ENCODE measurements at places on chromosomes 3 and 15.

DNA sequence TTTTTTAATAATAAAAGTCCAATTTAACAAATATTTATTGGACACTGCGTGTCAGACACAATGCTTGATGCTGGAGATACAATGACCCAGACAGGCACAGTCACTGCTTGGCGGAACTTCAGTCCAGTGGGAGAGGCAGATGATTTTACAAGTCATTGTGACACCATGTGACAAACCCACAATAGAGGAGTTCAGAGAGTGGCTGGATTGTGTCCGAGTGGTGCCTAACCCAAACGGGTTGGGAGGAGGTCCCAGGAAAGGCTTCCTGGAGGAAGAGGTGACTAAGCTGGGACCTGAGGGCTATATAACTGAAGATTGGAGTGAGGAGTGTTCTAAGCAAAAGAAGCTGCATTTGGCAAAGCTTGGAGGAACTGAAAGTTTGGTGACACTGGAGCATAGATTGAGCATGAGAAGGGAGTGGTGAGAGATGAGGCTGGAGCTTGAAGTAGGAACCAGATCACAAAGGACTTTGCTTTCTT, 41.4 kb downstream of the CRTC3 start:
- DNase-seq = no peak

DNA sequence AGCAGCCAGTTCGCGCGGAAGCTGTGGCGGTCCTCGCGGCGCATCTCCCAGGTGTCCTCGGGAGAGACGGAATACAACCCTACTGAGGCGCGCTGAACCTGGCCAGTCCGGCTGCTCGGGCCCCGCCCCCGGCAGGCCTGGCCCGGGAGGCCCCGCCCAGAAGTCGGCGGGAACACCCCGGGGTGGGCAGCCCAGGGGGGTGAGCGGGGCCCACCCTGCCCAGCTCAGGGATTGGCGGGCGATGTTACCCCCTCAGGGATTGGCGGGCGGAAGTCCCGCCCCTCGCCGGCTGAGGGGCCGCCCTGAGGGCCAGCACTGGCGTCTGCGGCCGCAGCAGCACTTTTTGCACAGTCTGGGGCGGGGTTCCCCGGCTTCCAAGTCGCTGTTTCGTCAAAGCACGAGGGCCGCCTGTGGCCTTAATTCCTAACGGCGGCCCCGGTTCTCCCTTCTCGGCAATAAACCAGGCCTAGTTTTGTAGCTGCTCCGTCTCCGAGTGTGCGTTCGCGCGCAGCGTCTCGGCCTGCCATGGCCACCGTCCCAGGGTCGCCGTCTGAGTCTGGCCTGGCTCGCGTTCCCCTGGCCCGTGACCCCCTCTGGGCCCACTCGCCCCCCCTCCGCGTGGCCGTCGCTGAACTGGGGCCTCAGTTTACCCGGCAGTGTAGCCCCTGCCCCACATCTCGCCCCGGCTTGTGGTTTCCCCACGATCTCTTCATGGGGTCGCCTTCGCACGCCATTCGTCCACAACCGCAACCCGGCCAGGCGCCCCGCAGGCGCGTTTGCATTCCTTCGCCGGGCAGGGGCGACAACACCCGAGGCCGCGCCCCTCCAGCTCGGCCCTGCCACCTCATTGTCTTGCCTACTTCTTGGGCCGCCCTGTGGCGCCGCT, 30.0 kb downstream of the NBEAL2 start:
- DNase-seq = peak; percentile 92

- DNase-seq = no peak
Observed at GRCh38 chr15:60511351-60512031, 32.5 kb upstream of the ICE2 start.

GRCh38 chr3:138347960-138348753, at the start of gene MRAS:
TSS of gene MRAS (plus strand) at chr3:138348579. CDS start at chr3:138372884, 24,305 bp downstream.
- DNase-seq = peak; percentile 80

DNA sequence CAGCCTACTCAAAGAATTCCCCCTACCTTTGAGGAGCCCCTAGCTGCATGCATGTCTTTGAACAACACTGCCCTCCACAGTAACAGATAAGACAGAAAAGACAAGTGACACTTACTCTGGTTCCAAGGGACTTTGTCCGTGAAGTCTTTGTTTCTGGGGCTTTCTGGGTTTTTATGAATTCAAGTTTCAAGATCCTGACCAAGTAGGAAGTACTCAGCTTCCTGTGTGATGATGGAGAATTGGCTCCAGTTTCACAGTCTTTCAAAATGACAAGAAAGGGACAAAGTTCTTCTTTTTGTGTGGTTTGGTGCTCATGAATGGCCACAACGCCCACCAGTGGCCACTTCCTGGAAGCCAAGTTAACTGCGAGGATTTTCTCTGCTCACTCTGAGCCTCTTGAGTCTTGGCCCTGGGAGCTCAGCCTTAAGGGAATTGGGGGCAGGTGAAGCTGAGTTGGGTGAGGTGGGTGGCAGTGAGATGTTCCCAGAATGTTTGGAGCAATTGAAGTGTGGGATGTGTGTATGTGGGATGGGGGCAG, at the start of gene CCR1:
Gene CCR1, minus strand, starts transcription at position 147 of the 538 bp plus-strand sequence. CDS start 4,000 bp downstream, outside the sequence.
- DNase-seq = no peak

GRCh38 chr3:149879872-149880271, 66.9 kb downstream of the RNF13 start:
- peak; percentile 80 for DNase-seq

DNA sequence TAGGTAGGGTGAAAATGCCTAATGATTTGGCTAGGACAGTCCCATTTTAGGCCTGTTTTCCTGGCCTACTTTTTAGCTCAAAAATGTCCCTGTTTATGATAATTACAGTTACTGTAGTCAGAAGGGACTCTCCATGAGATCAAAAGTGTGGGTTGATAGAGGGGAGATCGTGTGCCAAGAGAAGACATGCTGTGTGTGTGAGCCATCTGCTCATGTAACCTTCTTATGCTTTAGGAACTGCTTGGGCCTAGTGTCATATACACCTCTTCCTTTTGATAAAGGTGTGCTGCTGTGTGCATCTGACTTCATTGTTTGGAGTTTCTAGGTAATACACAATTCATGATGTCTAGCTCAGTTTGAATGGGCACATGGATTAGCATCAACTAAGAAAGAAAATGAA, 786.5 kb downstream of the PDCD6IP start:
- DNase-seq = no peak

GRCh38 chr3:116743062-116743461, 33.5 kb downstream of the TUSC7 start:
- no peak for DNase-seq

All from suprapubic skin (tissue), 4 donors.